ENCODE measurements at places on chromosomes 1 and 21.
A peak's percentile ranks its signal among the peaks of the same experiment; 100 is the strongest.

GRCh38 chr1:216682752-216683151 is 40.5 kb downstream of the ESRRG start:
- no peak for DNase-seq

DNA sequence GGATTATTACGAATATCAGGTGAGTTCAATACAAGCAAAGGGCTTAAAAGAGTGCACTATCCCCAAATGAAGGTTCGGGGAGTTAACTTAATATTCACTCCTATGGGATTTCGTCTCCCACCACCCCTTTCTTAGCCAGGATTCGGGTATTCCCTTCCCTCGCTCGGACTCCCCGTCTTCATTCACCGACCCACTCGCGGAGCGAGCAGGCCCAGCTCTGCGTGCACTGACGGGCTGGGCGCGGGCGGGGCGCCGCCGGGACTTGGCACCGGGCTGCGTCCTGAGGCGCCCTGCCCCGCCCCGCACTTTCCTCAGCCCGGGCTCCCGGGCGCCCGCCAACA is 7.7 kb upstream of the MPZL1 start:
- no peak for DNase-seq

GRCh38 chr1:209569455-209570207 is 13.9 kb upstream of the CAMK1G start:
- peak; percentile 62 for DNase-seq

- DNase-seq, result no peak
Observed at GRCh38 chr1:181391301-181391900, 91.9 kb upstream of the CACNA1E start.

DNA sequence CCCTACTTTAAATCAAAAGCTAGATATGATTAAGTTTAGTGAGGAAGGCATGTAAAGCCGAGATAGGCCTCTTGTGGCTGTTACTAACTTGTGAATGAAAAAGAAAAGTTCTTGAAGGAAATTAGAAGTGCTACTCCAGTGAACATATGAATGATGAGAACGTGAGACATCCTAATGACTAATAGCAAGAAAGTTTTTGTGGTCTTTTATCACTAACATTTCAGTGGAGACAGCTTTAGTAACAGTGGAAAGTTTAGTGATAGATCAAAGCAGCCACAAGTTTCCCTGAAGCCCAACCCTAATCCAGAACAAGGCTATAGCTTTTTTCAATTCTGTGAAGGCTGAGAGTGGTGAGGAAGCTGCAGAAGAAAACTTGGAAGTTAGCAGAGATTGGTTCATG is 73.6 kb upstream of the LRRC8B start:
- no peak for DNase-seq
